ENCODE measurements at places on chromosomes 3 and 15.
A peak's percentile ranks its signal among the peaks of the same experiment; 100 is the strongest.

GRCh38 chr3:121916189-121916588 lies 22.0 kb downstream of the SLC15A2 start:
- DNase-seq, result no peak

- no peak for DNase-seq
Measured at GRCh38 chr3:33334364-33334763, 57.1 kb downstream of the FBXL2 start.

- no peak for DNase-seq
Measured at GRCh38 chr3:181705086-181705480, 6.6 kb upstream of the SOX2 start.

DNA sequence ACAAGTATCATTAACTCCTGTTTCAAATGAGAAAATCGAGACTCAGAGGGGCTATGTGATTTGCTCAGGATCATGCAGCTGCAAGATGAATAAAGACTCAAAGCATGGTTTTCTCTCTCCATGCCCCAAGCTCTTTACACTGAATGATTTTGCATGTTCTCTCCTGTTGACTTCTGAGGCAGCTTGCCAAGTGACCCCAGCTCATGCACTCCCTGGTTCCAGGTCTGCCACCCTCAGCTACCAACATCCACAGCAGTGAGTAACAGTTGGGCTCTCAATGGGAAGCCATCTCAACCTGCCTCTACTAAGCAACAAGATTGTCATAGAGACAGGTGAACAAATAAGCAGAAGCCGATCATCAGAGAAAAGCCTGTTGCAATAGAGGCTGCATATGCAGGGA lies 116.9 kb upstream of the GADL1 start:
- no peak for DNase-seq

DNA sequence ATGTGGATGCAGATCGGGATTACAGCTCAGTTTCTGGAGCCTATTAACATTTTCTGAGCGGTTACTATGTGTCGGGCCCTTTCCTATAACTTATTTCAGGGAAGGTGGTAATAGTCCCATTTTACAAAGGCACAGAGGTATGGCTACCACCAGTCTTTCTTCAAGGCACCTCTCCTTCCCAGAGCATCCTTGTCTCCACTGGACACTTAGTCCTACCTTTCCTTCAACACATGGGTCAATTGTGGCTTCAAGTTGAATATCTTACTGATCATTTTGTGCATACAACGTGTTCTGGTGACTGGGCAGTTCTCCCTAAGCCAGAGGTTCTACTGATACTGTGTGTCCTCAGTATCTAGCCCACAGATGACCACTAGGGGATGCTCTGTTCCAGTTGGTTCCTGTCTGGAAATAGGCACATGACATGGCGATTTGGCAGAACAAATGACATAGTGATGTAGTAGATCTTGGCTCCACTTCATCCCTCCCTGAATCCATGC lies 60.7 kb upstream of the CMTM8 start:
- DNase-seq, result no peak

- no peak for DNase-seq
Measured at GRCh38 chr3:115804713-115805119, 181.4 kb downstream of the GAP43 start.

GRCh38 chr15:88874684-88875083 lies 20.7 kb downstream of the HAPLN3 start:
- DNase-seq, result no peak

DNA sequence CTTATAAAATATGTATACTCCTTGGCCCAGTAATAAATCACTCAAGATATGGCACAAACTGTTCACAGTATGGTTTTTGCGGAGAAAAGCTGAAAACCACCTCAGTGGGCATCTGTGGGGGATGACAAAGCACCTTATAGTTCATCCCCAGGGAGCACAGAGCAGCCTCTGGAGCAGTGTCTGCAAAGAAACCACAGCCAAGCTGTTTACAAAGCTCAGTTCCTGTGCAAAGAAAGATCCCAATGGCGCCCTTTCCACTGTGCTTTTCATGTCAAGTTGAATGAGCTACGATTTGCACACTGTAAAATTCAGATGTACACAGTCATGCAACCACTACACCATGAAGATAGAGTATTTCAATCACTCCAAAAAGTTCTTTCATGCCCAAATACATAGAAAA lies 2.5 kb upstream of the EFCC1 start:
- no peak for DNase-seq

GRCh38 chr3:185319801-185320200 lies 43.1 kb upstream of the MAP3K13 start:
- DNase-seq, result no peak

DNA sequence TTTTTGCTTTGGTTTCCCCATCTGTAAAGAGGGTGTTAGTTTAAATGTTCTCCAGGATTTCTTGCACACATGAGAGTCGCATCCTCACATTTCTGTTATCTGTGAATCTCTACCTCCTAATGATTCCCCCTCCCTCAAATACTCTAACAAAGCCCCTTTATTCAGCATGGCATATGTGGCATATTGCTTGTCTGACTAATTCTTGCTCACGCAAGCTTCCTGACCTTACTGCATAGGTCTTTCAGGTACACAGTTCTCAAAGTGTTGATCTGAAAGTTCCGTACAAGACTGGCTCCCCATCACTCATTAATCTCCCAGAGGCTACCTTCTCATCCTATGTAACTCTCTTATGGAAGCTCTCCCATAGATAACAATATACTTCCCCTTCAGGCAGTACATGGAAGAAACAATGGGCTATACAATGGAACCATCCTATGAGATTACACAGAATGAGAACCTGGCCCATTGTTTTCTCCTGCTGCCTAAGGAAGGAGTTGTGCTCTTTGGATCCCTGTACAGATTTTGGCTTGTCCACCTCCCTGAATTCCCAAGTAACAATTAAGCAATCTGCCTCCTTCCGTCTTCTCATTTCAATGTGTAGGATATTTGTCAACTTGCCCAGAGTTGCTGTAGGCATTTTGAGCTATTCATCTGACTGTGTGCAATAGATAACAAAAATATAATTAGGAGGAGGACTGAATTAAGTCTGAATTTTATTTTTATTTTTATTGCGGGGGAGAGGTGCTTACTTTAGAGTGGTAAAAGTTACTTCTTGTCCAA lies 51.0 kb downstream of the PPARG start:
- DNase-seq, result no peak

GRCh38 chr3:47243419-47244147 lies 39.0 kb downstream of the KIF9 start:
- no peak for DNase-seq

DNA sequence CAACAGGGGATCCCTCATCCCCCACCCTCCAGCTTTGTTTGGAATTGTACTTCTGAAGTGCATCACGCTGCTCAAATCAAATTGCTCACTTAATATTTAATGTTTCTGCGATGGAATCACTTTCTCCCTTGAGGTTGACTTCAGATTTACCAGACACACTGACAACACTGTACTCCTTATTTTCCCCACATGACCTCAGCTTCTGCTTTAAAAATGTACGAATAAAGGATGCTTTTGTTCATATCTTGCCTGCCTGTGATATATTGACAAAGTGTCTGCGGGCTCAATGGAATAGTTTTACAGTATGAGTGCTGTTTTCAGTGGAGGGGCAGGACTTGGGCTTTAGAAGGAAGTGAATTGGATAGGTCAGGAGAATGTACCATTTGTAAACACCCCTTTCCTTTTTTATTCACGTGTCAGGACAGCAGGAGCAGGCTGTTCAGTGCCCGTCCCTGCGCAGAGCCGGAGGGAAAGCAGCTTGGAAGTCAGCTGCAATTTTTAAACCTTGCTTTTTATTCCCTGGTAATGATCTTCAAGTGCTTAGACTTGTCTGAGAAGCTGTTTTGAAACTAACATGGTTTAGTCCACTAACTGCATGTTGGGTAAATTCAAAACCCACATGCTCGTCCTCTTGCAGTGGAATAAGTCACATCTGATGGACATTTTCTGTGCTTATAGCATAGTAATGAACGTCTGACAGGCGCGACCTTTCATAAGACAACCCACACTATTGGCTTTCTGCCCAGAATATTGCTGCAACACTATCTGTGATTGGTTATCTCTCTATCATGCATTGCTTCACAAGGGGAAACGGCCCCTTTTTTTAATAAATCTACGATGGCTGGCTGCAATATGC lies 29.9 kb downstream of the MBNL1 start:
- peak; percentile 36 for DNase-seq

GRCh38 chr15:27339138-27339537 lies 368.2 kb downstream of the GABRG3 start:
- DNase-seq, result no peak

DNA sequence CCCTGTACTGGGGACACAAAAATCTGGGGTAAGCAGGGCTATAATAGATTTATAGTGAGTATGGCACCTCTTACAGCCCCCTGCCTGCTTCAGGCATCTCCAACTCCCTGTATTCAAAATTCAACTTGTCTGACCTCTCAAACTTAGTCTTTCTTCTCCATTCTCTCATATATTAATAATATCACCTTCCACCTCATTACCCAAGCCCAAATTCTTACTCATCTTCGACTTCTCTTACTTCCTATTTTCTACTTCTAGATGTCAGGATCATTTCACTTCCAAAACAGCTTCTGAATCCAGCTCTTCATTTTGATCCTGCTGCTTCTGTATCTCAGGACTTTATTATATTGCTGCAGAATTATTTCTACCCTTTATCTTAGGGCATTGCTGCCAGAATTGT lies 290.7 kb downstream of the CHST2 start:
- DNase-seq, result no peak

- DNase-seq, result no peak
Measured at GRCh38 chr3:23304424-23304823, 101.3 kb downstream of the UBE2E2 start.

DNA sequence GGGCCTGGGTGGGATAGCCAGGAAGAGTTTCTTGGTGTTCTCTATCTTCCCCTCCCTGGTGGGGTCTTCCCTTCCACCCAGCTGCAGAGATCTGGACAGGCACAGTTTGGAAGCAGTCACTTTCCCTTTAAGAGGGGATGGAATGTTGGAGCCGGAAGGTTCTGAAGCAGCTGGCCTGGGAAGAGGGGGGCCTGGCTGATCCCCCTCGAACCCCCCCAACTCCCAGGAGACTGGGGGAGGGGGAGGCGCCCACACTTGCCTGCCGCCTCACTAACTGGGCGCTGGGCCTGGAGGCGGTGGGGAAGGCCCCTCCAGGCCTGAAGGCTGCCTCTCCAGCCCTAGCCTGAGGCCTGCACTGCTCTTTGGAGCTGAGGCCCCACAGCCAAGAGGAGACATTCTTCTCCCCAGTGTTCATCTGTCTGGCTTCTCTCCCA lies 1.4 kb downstream of the DVL3 start:
- DNase-seq, result no peak

- DNase-seq, result no peak
Measured at GRCh38 chr3:156396851-156397250, 158.1 kb downstream of the SSR3 start.

All from NCI-H1417 treated with DMSO at 0.1 percent for 48 hours (cell line).